GM12891 (cell line): ENCODE measurements at places on chromosomes 7 and 10.

DNA sequence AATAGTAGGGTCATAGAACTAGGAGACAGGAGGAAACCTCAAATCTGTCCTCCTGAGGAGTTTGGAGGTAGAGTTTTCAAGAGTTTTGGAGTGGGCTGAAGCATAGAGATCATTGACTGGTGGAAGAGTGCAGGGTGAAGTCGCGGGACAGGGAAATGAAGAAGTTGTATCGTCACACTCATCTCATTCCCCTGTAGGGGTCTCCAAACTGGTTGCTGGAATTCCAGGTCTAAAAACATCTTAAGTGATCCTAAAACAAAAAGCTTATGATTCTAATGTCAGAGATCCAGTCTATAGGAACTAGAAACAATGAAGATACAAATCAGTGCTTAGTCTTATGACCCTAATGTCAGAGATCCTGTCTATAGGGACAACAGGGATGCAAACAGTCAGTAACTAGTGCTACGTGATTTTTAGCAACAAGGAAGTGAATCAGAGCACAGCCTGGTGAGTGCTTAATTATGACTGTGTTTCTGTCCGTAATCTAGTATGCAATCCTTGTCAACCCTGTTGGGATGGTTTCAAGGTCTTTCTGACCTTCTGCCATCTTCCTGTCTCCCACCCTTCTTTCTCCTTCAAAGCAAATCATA, 139.4 kb downstream of the SKIDA1 start:
- DNase-seq: no peak

GRCh38 chr7:27139334-27140125, 4.0 kb downstream of the HOXA5 start:
- DNase-seq: no peak

DNA sequence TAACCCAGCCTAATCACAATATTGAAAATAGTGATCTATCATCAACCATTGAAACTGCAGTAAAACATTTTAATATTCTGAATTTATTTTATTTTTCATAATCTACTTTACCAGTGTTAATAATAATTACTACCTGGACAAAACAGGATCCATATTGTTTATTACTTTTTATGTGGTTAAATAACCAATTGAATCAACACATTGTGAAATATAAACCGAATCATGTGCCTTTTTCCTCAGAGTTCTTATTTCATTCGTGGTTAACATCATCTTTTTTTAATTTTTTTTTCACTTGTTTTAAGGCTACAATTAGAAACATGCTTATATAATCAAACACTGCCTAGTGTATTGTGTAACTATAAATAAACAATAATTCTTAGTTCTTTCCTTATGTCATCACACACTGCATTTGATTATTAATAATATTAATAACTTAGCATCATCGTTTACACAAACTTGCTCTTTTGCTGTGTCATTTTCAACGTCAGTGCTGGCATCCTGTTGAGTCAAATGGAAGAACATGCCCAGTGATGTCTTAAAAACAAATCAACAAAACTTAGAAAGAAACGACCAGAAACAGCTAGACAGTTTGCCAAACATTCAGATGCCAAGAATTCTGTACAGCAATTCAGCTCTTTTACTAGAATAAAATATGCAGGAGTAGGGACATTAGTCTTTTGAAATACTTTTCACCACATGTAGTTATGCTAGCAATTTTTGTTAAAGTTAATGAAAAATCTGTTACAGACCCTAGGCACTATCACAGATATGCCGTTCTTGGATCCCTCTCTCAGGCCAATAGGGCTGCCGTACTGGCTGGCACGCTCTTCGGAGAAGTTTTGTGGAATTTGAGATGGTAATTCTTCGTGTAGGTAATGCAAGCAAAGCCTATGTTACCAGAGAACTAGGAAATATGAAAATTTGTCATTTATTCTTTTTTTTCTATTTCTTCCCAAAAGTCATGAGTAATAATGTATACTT, 330.4 kb upstream of the SEMA3A start:
- no peak for DNase-seq

DNA sequence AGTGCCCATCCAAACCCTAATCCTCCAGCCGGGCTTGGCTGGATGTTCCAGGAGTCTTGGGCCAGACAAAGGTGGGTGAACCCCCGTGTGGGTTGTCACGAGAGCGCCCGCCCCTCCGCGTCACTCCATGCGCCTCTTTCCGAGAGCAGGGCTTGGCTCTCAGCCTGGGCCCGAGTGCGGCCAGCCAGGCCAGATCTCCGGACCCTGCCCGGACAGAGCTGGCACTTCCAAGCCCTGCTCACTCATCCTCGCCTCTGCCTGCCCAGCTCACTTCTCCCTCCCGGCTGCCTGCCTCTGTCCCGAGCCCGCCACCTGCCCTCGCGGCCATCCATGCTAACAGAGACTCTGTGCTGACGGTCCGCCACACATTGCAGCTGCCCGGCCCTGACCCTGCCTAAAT, 34.6 kb downstream of the AGAP3 start:
- DNase-seq: no peak

DNA sequence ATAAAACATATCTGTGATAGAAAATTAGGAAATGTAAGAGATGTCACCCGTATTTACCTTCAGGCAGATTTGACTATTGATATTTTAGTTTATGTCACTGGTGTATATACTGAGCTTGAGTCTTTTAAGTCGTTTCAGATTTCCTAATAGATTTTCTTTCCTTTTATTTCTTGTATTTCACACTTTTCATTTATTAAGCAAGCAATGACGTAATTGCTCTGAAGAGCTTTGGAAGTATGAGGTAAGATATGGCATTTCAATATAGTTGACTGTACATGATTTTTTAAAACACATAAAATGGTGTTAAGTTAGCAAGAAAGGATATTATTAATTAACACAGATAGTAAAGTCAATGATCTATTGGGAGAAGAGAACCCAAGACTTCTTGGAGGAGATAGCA, 652.6 kb downstream of the SORCS1 start:
- no peak for DNase-seq

- DNase-seq: no peak
Observed at GRCh38 chr10:84095811-84096497, 43.4 kb upstream of the GHITM start.

DNA sequence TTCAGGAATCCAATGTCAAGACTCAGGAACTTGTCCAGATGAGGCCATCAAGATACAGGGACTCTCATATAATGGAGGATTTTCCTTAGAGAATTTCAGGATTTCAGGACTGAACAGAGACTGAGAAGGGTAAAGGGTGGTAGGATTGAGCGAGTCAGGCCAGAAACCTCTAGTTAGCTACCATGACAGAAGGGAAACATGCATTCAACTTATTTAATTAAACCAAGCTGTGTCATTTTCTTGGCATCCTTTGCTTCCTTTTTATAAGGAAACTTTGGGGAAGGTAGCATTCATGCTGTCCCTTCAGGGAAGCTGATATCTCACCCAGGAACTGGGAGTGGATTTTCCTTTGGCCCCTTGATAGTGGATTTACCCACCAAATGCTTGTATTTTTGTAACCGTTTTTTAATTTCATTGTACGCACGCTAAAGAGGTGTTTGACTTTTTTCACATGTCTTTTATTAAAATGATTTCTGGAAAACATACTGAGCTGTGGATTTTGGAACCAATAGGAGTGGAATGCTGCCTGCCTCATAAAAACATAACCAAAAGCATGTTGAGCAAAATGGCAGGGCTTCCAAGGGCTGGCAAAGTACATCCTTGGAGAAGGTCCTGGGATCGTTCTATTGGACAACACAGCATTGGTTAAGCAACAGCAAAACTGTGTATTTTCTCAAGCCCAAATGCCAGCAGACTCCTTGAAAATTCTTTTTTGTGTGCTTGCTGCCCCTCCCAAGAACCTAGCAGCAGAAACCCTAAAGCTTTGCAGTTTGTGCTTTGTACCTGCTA, 104.5 kb downstream of the CXCL12 start:
- DNase-seq: no peak

GRCh38 chr7:151126491-151127137, 40.3 kb downstream of the AGAP3 start:
- no peak for DNase-seq

GRCh38 chr10:61606959-61607907, 55.5 kb upstream of the CABCOCO1 start:
- no peak for DNase-seq

DNA sequence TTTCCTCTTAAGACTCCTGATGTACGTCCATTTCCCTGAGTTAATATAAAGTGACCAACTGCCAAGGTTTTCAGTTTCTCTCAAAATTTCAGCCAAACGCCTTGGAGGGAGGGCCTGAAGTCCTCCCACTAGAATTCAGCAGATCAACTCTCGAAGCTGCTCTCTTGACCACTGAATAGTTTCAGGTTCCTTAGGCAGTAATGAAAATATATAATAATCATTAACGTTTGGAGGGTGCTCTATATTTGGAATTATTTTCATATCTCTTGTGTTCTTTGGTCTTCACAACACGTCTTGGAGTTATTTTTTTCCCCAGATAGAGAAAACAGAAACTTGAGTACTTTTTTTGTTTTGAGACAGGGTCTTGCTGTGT, 123.6 kb upstream of the SFMBT2 start:
- no peak for DNase-seq

- no peak for DNase-seq
Observed at GRCh38 chr7:45350896-45351295, 193.3 kb downstream of the RAMP3 start.

DNA sequence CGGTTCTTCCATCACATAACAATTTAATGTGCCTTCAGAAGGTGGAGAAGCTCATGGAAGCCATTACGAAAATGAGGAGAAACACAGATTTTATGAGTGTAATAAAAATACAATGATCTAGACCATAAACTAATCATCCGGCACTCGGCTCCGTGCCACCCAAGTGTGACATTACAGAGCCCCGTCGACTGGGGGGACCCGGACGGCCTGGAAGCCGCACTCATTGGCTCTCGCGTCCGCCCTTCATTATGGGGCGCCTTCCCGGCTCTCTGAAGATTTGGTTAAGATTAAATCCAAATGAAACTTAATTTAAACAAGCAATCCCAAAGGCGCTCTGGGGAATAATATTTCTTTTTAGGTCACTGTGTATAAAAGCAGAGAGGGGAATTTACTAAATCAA, 242.6 kb downstream of the DNAJB6 start:
- no peak for DNase-seq

DNA sequence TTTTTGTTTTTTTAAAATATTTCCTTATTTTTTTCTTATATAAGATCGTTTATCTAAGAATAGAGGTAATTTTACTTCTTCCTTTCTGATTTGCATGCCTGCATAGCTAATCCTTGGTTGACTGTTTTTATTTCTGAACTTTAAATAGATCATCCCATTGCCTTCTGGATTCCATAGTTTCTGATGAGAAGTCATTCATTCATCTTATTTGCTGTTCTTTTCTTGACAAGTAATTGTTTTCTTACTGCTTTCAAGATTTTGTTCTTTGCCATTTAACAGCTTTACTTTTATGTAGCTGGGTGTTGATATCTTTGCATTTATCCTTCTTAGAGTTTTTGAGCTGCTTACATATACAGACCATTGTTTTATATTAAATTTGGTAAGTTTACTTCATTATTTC, 437.9 kb downstream of the SDK1 start:
- DNase-seq: no peak

- DNase-seq: no peak
Observed at GRCh38 chr10:9621216-9621615, 1396.5 kb upstream of the CELF2 start.

- DNase-seq: no peak
Observed at GRCh38 chr7:85781606-85782005, 594.8 kb upstream of the SEMA3D start.

DNA sequence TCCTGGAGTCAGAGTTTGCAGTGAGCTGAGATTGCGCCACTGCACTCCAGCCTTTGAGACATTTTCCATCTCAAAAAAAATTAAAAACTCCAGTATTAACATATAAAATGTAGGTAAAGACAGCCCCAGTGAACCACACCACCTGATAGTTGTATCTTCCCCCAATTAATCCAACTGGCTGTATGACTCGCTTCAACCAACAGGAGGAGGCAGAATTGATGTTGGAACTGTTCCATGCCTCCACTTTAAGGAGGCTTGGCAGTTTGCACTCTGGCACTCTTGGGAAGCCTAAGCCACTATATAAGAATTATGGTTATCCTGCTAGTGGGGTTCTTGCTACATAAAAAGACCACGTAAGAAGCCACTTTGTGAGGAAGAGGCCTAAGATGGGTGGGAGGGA, 72.7 kb downstream of the STK17A start:
- DNase-seq: no peak

- DNase-seq: no peak
Observed at GRCh38 chr7:70649323-70649722, 482.6 kb upstream of the GALNT17 start.

DNA sequence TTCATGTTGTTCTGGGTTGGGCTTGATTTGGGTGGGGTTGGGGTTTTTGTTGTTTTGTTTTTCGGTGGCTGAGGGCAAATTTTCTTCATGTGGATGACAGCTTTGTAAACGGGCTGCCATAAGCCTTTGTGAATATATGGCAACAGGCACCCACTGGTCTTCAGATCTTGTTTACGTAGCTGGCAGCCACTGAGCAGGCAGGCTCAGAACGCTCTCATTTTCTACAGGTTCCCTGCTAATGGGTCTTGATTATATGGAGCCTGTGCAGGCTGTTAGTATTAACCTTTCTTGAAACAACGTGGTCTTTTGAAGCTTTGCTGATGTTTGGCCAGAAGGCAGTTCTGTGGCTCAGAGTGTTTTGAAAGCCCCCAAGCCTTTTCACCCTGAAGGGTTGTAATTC, 199.7 kb downstream of the TNS3 start:
- no peak for DNase-seq

DNA sequence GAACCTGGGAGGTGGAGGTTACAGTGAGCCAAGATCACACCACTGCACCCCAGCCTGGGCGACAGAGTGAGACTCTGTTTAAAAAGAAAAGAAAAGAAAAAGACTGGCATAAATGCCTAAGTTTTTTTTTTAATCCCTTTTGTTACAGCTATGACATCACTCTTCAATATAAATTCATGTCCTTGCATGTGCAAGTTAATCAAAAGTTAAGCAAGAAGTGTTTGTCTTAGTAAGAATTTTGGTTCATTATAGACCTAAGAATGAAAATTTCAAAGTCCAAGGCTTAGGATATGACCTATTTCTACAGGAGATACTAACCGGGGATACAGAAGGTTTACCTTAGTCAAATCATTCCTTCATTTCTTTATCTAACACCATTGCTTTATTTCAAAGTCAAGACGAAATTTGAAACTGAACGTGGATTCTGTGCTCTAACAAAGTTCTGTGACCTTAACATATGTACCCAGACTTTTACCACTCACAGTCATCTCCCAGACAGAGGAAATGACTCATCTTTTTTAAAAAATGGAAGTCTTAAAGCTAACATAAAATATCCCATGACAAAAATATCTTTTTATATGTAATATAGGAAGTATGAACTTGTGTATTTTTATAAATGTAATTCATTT, 29.3 kb upstream of the ITGB8 start:
- no peak for DNase-seq

DNA sequence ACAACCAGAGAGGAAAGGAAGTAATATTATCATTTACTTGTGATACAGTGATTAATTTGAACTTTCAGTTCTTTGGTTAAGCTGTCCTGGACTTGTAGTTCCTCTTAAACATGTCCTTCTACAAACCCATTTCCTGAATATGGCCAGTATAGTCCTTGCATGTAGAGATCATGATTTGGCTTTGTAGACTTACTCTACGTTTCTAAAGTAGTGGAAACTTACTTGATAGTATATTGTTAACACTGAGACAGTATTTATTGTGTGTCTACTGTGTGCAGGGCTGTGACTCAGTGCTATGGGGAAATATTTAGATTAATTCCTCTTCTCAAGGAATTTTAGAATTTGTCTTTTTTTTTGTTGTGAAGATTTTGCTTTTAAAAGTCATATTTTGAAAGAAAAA, 109.5 kb downstream of the NRF1 start:
- no peak for DNase-seq

GRCh38 chr7:75961218-75961617, 33.2 kb downstream of the TMEM120A start:
- no peak for DNase-seq
